Left colon (tissue), 2 donors: ENCODE measurements at places on chromosomes 5 and 9. TPM values are rescaled to one million over a fixed set of nuclear protein-coding genes. Genes with fewer than 3 reads are reported as not detected.

The PRDM9 gene
- total RNA-seq, result not detected

The SLC1A3 gene
- 2.2 TPM for total RNA-seq

The CNTFR gene
- 6.4 TPM for total RNA-seq

The BTNL9 gene
- 4.1 TPM for total RNA-seq

DNA sequence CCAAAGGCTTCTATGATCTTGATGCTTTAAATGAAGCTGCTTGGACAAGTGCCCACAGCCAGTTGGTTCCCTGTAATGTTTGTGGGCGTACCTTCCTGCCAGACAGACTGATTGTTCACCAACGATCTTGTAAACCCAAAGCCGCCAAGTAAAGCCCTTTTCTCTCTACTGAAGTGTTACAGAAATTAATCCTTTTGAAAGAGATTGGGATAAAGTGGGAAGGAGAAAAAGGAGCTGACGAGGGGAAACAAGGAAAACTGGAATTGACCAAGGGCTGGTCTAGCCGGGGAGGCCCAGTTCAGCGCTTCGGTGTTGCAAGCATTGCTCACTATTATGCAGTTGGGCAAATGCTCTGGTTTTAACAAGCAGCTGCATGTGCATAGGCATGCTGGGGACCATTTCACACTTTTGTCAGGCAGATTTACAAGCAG is 53.2 kb downstream of the ZNF474 start:
- peak; percentile 80 for DNase-seq

DNA sequence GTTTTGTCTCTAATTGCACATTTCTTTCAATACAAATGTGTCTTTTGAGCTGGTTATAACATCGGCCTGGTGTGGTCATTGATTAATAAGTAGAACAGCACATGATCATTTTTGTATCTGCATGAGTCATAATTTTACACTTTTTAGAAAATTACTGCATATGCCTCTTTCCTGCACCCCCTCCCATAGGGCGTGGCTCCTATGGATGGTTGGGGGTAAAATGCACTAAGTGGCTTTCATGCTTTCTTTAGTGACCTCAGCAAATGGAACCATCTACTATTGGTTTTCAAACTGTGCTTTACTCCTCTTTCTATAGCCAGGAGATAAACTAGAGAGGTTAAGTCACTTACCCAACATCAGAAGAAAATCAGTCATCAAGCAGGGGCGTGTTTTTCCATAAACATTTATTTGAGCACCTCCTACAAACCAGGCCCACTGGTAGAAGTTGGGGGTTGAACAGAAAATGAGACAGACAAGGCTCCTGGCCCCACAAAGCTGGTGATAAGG is 3.8 kb downstream of the ANXA6 start:
- no peak for DNase-seq

- DNase-seq, result no peak
These were observed 53.5 kb downstream of the TLR4 start for GRCh38 chr9:117757561-117758190.

GRCh38 chr5:31121224-31121623 is 72.3 kb upstream of the CDH6 start:
- no peak for DNase-seq

DNA sequence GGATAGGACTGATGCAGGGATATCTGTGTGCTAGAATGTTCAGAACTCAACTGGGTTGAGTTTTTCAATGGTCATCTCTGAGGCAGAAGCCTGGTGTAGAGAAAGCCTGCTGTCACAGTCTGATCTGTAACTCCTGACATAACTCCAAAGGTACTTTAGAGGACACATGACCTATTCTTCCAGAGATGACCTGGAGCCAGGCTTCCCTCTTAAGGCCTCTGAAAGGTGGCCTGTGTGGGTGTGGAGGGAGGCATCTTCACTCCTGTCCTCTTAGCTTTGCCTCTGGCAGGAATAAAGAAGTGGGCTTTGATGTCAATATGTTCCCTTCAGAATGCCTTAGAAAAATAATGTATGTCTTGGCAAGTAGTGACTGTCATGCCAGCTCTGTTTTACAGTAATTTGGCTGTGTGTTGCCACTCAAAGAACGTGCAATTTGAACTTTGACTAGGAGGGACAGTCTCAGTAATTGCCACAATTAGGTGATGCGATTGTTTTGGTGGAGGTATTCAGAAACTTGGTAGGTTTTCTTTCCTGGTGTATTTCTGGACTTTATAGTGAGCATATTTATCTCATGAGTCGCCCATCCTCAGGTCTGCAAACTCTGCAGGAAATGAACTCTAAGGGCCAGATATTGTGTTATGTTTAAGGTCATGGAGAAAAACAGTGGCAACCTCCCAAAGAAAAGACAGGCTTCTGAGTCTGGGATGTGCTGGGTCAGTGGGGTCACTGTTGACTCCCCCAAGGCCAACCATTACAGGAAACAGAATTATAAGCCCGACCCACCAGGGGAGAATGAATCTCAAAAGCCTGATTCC is 3.2 kb upstream of the C5orf63 start:
- no peak for DNase-seq

GRCh38 chr9:6633378-6633777 is 12.2 kb downstream of the GLDC start:
- no peak for DNase-seq

GRCh38 chr5:122915717-122916461 is 70.5 kb downstream of the SNX24 start:
- DNase-seq, result no peak

DNA sequence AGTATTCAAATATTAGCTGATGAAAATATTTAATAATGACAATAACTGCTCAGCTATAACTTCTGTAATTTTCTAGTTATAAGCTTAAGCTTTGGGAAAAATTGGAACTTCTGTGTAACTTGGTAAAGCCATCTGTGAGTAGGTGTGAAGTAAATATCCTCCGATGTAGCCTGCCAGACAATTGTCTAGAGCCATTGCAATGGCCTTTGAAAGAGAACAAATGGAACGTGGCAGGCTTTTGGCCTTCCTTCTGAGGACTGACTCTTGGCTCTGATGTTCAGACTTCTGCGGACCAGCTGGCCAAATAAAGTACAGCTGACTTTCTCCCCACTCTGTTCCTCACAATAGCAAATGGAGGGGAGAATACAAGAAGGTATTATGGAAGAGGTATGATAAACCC is 203.4 kb upstream of the NMUR2 start:
- DNase-seq, result no peak

- no peak for DNase-seq
These were observed 2.6 kb downstream of the CEMIP2 start for GRCh38 chr9:71765693-71766092.

DNA sequence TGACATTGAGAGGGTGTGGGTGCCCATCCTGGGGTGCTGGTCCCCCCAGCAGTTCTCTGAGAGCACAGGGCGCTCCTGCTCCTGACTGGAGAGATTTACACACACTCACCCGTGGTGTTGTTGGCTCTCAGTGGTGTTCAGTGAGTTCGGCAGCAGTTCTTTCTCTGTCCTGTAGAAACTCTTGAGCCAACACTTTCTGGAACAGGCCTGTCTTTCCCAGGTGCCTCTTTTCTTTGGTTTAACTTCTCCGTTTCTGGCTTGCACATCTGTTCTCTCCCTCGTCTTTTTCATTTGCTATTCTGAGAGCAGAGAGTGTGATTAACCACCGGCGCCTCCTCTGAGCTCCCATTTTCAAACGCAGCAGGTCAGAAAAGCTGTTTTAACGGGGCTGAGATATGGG is 284.5 kb downstream of the IRX2 start:
- DNase-seq, result no peak

DNA sequence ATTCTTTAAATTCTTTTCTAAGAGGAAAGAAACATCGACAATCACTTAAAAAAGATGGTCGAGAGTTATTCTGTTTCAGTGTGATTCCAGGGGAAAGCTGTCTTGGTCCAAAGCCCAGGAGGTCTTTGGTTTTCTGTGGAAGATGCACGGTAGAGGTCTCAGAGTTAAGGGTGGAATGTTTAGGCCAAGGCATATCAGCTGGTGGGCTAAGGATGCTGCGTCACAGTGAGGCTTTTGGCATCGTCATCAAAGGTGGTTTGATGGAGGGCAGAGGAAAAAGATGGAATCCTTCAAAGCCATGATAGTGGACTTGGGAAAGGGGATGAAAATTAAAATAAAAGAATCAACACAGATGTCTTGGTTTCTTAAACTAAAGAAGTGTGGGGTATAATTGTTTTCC is 137.3 kb upstream of the ANKH start:
- no peak for DNase-seq

GRCh38 chr9:107751567-107752210 is 262.1 kb upstream of the KLF4 start:
- peak; percentile 57 for DNase-seq

DNA sequence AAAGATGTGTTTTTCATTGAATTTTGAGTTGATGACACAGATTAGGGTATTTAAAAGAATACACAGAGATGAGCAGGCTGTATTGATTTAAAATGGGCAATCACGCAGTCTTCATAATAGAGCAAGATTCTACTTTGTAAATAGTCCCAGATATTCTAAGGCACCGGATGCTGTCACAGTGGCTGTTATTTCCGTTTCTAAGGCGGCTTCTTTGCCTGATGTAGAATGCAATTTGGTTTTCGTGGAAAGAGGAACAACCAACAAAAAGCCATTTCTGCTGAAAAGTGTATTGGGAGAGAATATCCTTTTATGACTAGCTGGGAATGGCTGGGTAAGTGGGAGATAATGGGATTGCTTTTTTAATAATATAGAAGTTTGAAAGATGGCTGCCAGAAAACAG is 17.5 kb downstream of the PRKACG start:
- DNase-seq, result no peak
